ENCODE measurements at places on chromosomes 1 and 21. TPM values are rescaled to one million over a fixed set of nuclear protein-coding genes. Genes with fewer than 3 reads are reported as not detected.

SEC16B gene
- total RNA-seq = 4.2 TPM

HSF2BP gene
- 3.2 TPM for total RNA-seq

HORMAD1 gene
- not detected for total RNA-seq

SCCPDH gene
- 25.0 TPM for total RNA-seq

IL20 gene
- total RNA-seq = not detected

CATSPERE gene
- total RNA-seq = 1.1 TPM

KIF17 gene
- 2.2 TPM for total RNA-seq

TMEM82 gene
- not detected for total RNA-seq

DNA sequence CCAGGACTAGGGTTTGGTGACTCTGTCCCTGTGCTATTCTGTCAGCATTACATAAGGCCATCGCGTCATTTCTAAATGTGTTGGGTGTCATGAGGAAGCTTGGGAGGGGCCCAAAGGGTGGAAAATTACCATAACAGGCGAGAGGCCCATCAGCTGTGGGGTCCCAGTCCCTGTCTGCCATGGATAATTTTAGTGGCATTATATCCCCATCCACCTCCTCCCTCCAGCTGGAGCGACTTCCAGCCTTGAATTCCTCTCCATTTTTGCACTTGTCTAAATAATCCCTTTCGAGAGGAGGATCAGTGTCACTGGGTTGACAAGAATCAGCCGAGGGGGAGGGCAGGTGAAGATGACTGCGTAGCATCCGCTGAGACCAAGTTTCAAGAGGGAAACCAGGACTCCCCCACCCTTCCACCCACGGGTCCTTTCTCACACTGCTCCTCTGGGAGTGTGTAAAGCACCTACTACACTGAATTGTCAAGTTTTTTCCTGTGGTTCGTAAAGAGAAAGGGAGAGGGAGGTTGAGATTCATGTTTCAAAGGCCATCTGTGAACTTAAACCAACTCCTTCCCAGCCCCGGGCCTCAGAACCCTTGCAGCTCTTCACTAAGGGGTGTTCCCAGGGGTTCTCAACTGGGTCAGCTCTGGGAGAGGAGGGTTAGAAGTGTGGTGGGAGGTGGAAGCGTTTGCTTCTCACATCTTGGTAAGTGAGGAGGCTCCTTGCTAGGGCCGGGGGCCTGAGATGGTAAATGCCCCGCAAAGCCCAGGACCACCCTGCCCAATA lies 29.2 kb downstream of the VASH2 start:
- DNase-seq = no peak

DNA sequence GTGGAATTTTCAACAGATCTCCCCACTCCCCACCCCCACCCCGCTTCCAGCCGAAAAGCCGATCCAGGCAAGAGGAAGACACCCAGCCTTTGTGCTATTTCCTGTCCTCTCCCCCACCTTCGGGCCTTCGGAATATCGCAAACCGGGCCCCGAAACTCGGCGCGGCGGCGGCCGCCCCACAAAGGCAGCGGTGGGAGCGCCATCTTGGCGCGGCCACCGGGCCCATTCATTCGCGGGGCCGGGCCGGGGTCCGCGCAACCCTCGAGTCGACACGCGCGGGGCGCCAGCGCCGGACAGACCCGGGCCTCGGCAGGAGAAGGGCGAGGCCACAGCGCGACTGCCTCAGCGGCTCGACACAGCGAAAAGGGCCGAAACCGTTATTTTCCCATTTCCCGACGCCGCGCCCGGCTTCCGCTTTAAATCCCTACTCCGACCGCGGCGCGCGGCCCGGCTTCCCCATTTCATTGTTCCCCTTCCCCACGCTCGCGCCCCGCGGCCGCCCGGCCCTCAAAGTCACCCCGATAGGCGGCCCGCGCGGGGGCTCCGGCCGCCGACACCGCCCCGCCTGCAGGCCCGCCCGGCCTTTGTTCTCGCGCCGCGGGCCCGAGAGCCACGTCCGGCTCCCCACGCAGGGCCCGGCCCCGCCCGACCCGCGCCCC lies 911 bp downstream of the GNB1 start:
- DNase-seq = peak; percentile 27

DNA sequence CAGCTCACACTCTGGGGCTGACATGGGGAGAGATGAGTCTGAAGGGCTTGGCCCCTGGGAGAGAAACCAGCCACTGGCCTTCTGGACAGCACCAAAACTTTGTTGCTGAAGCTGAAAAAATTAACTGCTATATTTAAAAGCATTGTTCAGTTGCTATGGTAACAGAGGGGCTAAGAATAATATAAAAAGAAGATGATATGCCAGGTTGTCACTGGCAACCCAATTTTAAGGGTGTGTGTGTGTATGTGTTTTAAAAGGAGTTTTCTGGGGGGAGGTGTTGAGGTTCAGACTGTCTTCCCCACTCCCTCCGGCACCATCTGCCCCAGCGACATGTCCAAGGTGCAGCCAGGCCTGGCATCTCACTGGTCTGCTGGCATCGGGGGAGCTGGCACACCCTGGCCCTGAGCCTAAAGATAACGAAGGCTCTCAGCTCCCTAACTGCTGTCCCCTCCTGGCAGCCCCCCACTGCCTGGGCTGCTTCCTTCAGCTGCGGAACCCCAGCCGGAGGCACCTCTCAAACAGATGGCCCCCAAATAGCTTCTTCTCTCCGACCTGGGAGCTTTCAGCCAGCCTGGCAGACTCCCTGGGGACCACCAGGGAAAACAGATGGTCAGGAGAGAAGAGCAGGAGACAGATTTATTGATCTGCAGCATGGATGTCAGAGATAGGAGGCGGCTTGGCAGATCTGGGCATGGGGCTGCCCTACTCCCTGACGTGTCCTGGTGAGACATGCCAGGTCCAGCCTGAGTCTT lies 203.9 kb downstream of the HIVEP3 start:
- DNase-seq = peak; percentile 13

- DNase-seq = peak; percentile 11
Observed at GRCh38 chr1:183473217-183473536, 878 bp downstream of the SMG7 start.

DNA sequence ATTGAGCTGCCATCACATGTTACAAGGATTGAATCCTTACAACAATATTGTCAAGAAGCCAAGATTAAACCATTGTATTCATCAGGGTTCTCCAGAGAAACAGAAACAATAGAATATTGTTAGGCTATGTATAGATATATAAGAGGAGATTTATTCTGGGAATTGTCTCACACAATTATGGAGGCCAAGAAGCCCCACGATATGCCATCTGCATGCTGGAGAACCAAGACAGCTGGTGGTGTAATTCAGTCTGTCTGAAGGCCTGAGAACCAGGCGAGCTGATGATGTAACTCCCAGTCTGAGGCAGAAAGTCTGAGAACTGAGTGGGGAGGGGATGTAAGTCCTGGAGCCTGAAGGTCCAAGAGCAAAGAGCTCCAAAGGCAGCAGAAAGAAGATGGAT lies 14.5 kb upstream of the TTF2 start:
- no peak for DNase-seq

- DNase-seq = no peak
Observed at GRCh38 chr1:248140846-248141245, 4.1 kb upstream of the OR2M5 start.

DNA sequence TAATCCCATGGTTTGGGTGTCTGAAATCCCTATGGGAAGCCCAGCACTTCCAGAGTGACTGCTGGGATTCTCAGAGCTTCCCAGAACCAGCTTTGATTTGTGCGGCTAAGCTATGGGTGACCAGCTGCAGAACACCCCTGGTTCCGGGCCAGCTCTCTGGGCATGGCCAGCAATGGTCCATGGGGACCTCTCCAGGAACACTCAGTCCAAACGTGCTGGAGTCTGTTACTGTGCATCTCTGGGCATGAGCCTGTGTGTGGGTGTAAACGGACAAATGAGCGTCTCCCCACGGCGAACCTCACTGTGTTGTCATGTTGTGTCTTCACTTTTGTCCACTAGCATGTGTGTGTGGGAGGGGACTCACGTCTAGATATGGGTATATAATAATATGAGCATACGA lies 54.4 kb downstream of the MAB21L3 start:
- DNase-seq = no peak

DNA sequence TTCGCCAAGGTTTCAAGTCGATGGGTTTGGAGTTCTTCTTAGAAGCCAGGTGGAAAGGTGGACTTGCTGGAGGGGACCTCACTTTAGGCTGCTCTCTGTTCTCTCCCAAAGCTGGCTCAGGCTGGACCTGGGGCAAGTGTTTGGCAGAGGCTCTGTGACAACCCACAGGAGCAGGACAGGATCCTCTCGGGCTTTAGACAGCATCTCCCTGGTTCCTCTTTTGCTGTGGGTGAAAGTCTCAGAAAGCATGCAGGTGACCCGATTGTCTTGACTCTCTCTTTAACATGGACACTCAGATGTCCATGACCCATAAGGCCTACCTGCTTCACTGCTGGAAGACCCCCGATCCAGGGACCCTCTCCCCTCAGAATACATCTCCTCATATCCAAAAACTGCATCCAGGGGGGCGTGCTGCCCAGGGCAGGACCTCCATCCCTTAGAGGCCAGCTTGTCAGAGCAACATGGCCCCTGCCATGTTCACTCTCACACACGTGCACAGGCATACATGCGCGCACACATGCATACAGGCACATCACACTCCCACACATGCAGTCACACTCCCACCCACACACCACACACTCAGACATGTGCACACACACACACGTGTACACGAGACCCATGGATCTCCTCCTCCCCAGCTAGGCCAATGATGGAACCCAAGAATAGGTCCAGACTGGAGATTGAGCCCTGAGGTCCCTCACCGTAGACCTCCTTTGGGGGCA lies 21.3 kb downstream of the MRPL37 start:
- no peak for DNase-seq

DNA sequence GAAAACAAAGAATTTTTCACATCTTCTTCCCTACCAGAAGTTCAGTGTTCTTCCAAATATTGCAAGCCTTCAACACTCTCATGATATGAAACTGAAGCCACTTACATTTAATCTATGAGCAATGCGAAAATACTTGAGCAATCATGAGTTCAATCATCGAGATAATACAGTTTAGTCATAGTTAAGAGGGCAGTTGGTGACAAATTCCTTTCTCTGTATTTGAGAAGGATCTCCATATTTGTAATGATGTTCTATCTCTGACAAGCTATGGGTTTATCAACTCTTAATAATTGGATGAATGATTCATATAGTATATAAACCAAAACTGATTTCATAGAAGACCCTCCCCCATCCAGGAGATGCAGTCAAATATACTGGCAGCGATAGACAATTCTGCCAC lies 29.7 kb upstream of the PYHIN1 start:
- DNase-seq = no peak

DNA sequence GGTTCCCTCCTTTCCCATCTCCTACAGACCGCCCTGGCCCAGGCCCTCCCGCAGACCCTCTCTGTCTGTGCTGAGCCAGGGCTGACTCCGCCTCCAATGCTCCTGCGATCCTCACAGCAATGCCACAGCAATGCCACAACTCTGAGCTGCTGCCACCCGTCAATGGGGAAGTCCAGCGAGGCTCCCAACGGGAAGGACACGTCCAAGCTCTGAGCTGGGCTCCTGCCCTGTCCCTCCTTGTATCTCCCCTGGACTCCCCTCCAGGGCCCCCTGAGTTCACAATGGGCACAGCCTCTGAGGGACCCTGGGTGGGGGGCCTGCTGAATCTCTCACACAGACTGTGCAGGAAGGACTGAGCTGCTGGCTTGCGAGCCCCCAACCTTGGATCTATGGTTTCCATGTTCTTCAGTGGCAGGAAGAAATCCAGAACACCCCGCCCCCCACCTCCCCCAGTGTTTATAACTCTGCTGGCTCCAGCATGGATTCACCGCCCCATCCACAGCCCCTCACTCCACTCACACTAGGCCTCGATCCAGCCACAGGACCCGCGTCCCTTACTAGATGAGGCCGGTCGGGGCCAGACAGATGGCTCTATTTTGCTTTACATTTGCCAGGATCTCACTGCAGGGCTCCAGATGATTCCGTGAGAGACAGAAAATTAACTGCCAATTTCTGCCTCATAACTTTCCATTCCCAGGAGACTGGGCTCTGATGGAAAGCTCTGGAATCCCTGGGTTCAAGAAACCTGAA lies 338.0 kb downstream of the MATN1 start:
- DNase-seq = no peak

DNA sequence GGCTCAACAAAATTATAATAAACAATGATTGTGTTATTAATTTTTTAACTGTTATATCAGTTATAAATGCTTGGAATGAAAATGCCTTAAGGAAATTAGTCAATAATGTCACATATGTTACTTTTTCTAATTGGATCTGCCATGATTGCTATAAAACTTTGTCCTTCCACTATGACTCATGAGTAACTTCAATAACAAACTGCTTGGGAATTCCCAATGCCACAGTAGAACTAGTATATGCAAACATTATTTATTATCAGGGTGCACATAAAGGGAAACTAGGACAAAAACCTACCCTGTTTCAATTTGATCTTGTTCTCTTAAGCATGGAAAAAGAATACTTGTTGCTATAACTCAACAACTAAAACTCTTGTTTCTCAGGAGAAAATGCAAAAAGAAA lies 59.1 kb upstream of the PDC start:
- no peak for DNase-seq

- no peak for DNase-seq
Observed at GRCh38 chr1:182304218-182304617, 87.4 kb downstream of the GLUL start.

DNA sequence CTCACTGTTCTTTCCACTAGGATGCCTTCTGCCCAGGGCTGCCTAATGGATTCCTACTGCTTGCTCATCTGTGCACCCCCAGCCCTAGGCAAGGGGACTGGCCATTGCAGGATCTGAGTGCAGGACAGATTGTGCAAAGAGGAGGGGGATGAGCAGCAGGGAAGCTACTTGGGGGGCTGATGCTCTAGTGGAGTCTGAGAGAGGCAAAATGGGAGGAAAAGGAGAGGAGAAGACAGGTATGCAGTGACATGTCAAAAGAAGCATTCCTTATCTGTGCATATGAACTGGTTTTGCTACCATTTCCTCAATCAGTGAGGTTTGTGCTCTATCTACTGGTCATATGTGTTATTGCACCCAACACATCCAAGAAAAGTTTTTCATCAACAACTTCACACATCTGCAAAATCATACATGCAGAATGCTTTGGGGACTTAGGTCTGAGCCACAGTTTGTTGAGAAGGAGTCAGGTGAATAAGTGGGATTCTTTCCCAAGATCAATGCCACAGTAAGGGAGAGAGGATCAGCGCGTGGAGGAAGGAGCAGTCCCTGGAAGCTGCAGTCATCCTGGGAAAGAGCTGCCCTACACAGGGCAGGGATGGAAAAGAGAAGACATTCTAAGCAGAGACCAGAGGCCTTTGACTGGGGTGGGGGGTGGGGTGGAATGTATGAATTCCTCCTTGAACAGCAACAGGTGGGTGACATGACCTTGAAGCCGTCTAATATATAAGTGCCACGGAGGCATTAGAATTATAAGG lies 14.4 kb downstream of the SLC5A9 start:
- DNase-seq = peak; percentile 15

DNA sequence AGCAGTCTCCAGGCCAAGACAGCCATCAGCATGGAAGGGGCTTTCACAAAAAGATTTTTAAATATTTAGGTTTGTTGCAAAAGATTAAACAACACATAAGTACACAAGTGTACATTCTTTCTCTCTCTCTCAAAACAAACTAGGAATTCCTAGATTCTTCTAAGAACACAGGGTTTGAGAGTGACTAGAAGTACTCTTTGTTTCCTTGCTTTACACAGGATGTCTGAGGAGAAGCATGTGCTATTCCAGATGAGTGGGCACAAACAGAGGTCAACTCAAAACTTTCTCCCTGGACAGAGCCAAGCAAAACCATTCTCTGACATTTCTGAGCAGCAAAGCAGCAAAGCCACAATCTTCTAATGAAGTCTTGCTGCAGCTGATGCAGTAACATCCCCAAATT lies 210.6 kb upstream of the HOOK1 start:
- peak; percentile 25 for DNase-seq

Data from astrocyte (in vitro differentiated cells and primary cell).